ENCODE measurements at places on chromosomes 2 and 18. TPM values are rescaled to one million over a fixed set of nuclear protein-coding genes. Genes with fewer than 3 reads are reported as not detected.

DNA sequence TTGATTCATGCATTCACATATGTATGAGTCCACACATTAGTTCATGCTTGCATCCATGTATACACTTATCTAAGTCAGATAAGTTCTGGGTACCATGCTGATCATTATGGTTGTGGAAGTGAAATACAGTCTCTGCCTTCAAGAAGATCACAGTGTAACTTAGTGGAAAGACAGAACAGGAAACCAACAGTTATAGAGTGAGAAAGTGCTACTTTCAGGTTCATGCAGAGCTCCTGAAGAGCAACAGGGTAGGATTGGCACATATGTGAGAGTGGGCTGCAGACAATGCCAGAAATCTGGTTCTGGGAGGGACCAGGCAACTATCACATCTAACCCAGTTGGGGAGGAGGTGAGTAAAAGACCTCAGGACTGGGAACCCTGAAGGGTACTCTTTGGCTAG, 35.4 kb upstream of the PGAP1 start:
- no peak for DNase-seq

GRCh38 chr18:68441241-68441640, 273.7 kb downstream of the TMX3 start:
- DNase-seq, result no peak

GRCh38 chr18:52826994-52827393, 487.0 kb downstream of the DCC start:
- no peak for DNase-seq

DNA sequence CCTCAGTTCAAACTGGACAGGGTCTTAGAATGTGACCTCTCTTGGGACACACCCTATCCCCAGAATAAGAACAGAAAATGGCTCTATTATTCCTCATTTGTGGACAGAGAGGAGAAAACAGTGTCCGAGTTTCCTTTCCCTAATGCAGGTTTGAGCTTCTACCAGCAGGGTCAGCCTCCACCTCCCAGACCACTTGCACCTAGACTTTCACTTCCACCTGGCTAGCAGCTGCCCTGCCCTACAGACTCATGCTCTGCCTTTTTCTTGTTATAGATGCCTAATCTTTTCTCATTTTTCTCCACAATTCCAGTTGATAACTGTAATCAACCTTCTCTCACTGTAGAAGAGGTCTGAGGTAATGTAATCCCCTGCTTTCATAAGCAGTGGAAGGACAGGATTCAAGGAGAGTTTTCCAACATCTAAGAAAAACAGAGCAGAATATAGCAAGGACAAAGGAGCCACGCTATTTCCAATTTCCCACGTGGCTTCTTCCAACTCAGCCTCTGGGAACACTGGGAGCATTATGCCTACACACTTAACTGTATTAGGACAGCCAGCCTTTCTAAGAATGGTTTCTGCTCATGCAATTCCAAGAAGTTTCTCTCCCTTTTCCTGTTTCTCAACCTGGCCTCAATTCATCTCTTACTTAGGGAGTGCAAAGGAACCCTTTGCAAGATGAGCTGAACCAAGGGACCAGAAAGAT, 239.8 kb downstream of the BCL11A start:
- DNase-seq, result no peak

The EGR4 gene
- total RNA-seq, result not detected

The LBX2 gene
- total RNA-seq, result 1.2 TPM
